Activated CD4-positive, alpha-beta T cell treated with anti-CD3 and anti-CD28 coated beads for 4 hours (primary cell): ENCODE measurements at places on chromosomes 3 and 15.

DNA sequence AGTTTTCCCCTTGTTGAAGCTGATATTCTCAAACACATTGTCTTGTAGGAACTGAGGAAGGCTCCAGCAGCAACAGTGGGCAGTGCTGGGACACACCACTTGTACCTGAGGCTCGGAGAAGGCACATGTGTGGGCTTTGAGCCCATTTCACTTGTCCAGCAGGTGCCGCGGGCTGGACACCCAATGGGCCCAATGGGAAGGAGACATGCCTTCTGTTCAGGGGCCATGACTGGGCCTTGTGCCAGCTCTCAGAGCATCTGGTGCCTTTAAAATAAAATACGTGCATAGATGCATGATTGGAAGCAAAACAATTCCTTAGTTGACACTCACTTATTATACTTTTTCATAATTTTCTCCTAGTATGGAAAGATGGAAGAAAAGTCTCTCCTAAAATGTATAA is 334.2 kb downstream of the KLF13 start:
- DNase-seq: no peak

DNA sequence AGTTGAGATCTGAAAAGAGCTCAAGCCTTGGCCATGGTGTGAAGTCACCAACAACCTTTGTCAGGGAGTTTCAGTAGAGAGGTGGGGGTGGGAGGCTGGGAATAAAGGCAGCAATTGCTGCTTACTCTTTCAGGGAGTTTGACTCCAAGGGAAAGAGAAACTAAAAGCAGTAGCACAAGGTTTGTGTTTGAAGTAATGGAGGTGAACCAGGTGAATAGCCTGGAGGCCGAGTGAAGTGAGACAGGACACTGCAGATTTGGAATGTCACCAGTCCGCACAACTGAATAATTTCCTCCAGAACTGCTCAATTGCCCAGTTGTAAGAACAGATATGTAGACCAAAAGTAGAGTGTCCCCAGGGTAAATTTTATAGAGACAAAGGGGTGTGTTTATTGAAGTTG is 44.1 kb downstream of the CD86 start:
- no peak for DNase-seq

DNA sequence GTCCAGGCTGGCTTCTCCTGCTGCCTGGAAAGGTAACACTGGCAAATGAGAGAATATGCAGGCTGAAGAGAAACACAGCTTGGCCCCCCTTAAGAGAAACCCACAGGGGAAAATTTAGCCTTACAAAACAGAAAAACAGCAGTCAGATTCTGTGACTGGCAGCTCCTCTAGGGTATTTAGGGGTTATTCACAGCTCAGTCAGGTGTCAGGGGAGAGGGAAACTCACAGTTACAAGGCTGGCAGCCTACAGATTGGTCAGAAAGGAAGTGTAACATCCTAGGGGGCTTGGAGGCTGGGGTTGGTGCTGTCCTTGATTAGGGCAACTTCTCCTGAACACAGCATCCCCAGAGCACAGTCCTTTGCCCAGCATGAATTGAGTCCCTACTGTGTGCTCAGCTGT is 81.4 kb downstream of the SEMA5B start:
- DNase-seq: no peak

DNA sequence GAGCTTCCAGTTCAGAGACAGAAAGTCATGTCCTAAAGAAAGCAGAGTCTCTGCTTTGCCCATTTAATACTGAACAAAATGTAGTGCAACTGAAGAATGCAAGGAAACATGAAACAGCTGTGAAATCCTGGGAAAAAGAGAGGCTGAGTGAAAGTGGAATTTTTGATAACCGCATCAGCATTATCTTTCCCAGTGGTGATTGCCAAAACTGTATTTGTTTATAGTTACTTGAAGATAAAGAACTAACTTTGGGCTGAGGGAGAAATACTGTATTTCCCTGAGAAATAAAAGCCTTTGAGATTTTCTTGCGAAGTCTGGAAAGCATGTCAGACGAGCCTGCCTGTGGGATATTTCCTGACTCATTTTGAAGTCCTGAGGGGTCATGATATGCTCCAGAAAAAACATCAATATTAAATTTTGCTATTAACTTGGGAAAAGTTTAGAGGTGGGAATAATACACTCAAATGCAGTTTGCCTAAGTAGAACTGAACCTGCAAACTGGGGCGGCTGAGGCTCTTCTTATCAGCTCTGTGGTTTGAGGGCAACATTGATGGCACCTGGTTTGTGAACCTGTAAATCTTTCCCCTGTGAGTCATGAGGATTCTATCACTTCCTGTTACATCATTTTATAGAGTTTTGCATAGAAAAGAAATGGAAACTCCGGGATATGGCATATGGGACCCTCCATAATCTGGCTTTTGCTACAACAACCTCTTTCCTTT is 855.3 kb downstream of the MCTP2 start:
- no peak for DNase-seq

- DNase-seq: peak; percentile 4
These were observed 133.3 kb downstream of the TBC1D2B start for GRCh38 chr15:77944002-77944867.

GRCh38 chr15:42284551-42284950 is 11.3 kb upstream of the TMEM87A start:
- DNase-seq: no peak

DNA sequence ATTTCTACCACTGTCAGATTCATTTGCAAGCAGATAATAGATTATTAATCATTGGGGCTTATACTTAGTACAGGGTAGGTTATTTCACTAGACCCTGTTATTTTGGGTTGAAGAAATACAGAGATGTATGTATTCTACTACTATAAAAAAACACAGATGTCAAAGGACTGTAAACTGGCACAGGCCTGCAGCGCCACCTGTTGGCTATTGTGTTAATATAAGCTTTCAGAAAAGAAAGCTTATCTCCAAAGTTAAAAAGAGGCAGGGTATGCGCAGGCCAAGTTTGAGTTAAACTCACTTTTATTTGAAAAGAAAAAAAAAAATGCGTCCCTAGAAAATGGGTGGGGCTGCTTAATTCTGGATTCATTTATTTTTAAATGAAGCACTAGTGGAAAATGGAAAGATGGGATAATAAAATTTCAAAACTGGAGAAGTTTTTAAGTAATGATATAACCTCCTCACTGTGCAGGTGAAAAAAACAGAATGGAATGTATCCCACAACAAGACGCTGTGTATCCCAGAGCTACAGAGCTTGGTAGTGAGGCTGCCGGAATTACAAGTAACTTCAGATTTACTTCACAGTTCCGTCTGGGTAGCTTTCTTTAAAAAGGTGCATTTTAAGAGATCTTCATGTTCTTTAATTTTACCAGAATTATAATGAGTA is 407.2 kb upstream of the TGFBR2 start:
- DNase-seq: peak; percentile 68

DNA sequence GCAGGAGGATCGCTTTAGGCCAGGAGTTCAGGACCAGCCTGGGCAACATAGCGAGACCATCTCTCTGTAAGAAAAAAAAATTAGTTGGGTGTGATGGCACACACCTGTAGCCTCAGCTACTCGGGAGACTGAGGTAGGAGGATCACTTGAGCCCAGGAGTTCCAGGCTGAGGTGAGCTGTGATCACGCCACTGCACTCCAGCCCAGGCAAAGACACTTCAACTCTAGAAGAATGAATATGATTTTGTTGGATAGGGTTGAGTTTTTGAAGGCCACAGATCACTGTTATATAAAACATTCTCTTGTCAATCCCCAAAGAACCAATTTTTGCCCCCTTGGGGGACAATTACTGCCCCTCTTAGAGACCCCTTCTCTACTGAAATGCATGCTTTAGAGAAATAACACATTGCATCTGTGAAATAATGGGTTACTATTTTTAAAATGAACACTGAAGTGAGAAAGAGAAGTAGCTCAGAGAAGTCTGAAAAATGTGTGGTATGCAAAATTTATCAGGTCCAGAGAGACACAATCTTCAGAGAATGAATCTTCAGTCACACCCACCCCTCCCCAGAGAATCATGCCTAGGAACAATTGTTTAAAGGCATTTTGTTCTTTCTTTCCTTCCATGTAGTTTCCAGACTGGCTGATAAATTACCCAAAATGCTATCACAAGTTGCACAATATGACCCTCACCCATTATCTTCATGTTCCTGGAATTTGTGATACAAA is 42.7 kb downstream of the METTL6 start:
- DNase-seq: no peak

GRCh38 chr15:62141643-62142588 is 23.2 kb downstream of the C2CD4B start:
- no peak for DNase-seq

- no peak for DNase-seq
These were observed 167.3 kb upstream of the SGO1 start for GRCh38 chr3:20353286-20353685.

GRCh38 chr3:109071350-109072142 is 46.4 kb downstream of the MORC1 start:
- DNase-seq: no peak

GRCh38 chr15:74396445-74397238 is 29.2 kb upstream of the CYP11A1 start:
- DNase-seq: peak; percentile 60

GRCh38 chr3:58576716-58577115 is 475 bp downstream of the FAM107A start:
- no peak for DNase-seq

DNA sequence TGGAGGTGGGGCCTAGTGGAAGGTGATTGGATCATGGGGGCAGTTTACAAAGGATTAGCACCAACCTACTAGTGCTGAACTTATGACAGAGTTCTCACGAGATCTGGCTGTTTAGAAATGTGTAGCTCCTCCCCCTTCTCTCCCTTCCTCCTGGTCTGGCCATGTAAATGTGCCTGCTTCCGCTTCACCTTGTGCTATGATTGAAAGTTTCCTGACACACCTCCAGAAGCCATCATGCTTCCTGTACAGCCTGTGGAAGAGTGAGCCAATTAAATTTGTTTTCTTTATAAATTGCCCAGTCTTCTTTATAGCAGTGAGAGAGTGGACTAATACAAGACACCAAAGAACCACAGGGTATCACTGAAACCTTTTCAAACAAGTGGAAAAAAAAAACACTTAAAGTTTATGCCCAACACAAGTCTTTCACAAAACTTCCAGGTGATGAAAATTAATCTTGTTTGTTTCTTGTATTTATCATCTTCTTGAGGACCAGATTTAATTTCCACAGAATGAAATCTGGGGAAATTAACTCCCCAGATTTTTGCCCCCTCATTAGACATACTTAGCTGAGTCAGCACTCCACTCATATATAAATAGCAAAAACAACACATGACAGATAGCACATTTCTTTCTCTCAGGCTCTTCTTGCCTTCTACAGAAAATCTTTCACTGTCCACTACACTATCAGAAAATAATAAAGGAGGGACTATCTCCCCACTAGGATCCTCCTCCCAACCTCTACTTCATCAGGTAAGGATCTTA is 847.2 kb downstream of the TUSC7 start:
- DNase-seq: no peak

DNA sequence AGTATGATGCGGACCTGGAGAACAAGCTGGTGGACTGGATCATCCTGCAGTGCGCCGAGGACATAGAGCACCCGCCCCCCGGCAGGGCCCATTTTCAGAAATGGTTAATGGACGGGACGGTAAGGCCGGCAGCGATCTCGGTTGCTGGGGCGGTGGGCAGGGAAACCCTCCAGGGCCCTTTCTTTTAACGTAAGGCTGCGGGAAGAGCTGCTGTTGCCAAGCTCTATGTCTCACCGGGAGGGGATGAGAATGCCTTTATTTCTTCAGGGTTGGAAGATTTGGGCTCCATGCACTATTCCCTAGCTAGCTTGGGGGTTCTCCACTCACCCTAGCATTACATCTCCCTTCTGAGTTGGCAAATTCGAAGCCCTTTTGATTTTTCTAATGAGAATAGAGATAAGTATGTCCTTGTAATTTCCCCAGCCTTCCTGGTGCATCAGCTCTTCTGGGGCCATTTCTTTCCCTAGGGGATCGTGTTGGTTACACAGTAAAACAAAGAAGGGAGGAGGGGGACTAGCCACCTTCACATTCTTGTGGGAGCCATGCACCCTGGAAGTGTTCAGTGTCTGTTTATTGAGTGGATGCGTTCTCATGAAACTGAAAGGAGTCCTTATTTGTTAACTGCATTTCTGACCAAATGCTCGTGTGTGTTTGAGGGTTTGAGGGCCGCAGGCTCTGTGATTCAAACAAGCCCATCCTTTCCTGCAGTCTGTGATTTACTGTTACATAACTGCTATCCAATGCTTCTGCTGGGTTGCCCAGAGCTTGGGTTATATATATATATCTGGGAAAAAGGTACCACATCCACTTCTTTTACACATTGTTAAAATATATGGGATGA is 982 bp downstream of the TAGLN3 start:
- DNase-seq: no peak

DNA sequence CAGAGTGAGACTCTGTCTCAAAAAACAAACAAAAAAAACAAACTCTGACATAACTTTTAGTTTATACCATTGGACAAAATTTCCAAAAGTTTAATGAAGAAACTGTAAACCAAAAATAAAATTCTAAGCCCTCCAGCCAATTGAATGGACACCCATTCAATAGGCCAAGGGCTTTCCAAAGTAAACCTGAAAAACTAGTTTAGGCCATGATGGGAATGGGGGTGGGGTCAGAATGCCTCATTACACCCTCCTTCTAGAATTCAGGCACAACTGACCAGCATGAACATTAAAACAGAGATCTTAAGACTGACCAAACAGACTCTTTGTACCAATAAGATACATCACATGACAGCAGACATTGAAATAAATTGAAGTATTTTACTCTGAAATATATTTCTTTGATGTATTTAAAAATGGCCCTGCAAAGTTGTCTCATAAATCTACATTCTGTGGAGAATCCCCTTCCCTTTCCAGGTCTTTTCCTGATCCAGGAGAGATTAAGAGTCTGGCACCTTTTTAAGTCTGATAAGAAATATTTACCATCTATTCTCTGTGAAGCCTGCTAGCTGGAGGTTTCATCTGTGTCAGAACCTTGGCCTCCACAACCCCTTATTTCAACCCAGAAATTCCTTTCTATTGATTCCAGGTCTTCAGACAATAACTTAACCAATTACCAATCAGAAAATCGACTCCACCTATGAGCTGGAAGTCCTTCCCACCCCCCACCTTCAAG is 15.7 kb downstream of the THOC7 start:
- DNase-seq: no peak

- no peak for DNase-seq
These were observed 614.8 kb upstream of the ZNF717 start for GRCh38 chr3:76400141-76400540.

DNA sequence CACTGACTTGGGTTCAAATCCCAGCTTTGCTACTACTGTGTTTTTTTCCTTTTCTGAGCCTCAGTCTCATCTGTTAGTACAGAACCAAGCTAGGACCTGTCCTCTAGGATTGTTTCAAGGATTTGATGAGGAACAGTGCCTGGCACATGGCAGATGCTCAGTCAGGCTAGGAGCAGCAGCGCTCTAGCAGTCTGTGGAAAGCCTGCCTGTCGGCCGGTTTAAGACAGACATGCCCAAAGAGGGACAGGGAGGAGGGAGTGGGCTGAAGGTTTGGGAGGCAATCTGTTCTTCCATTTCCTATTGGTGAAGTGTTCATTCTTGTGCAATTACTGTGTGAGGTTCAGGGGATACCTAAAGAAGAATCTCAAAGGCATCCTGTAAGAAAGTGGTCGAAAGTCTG is 35.1 kb upstream of the RGMA start:
- DNase-seq: no peak

- DNase-seq: no peak
These were observed 108.6 kb downstream of the TMEM266 start for GRCh38 chr15:76168237-76168984.
